ENCODE measurements at places on chromosomes 7 and 10.

GRCh38 chr10:10222304-10222841, 795.3 kb upstream of the CELF2 start:
- no peak for DNase-seq

- no peak for DNase-seq
Measured at GRCh38 chr7:24017519-24017918, 266.5 kb upstream of the NPY start.

DNA sequence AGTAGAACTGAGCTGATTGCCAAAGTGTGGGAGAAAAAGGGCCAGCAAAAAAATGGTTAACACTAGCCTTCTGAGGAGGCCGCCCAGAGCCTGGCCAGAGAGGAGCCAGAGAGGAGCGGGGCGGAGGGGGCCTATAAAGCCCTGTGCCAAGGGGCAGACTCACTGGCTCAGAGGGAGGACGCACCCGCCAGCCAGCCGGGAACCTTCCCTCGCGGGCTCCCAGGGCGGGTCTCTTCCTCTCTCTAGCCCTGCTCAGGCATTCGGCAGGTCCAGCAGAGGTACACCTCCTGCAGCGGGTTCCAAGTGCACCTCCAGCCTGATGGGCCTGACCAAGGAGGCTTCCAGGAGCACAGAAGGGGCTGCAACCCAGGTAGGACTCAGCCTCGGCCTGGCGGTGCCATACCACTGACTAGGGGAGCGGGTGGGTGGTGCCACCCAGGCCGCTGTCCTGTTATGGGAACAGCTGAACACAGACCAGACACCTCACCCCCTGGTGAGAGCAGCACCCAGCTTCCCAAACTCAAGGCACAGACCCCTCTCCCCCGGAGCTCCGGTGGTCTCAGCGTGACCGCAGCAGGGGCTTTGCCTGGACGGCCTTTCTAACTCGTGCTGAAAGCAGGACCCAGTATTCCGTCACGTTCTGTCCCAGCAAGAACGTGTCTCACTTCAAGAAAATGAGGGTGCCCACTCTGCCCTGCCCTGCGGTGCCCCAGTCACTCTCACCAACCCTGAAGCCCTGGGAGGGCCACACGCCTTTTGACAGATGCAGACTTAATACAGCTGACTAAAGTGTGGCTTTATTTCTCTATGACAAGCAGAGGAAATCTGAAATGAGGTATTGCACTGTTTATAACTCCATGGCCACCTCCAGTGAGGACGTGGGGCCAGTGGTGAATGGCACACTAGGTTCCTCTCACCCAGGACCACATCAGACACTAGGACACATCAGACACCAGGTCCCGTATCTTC, at the start of gene GPER1:
GPER1 (plus strand) TSS at position 162 of the 969 bp plus-strand sequence. CDS start 3,616 bp downstream, outside the sequence.
- DNase-seq, result no peak

- no peak for DNase-seq
Measured at GRCh38 chr7:87354749-87355148, 9.3 kb downstream of the CROT start.

GRCh38 chr7:19109000-19109946, 8.2 kb downstream of the TWIST1 start:
- no peak for DNase-seq

GRCh38 chr10:33027088-33027487, 69.1 kb upstream of the ITGB1 start:
- DNase-seq, result no peak

GRCh38 chr7:134155206-134155605, 28.1 kb downstream of the LRGUK start:
- no peak for DNase-seq

GRCh38 chr7:144508702-144509101, 105.2 kb upstream of the NOBOX start:
- DNase-seq, result no peak

GRCh38 chr10:33249659-33250345, 84.7 kb downstream of the NRP1 start:
- no peak for DNase-seq

DNA sequence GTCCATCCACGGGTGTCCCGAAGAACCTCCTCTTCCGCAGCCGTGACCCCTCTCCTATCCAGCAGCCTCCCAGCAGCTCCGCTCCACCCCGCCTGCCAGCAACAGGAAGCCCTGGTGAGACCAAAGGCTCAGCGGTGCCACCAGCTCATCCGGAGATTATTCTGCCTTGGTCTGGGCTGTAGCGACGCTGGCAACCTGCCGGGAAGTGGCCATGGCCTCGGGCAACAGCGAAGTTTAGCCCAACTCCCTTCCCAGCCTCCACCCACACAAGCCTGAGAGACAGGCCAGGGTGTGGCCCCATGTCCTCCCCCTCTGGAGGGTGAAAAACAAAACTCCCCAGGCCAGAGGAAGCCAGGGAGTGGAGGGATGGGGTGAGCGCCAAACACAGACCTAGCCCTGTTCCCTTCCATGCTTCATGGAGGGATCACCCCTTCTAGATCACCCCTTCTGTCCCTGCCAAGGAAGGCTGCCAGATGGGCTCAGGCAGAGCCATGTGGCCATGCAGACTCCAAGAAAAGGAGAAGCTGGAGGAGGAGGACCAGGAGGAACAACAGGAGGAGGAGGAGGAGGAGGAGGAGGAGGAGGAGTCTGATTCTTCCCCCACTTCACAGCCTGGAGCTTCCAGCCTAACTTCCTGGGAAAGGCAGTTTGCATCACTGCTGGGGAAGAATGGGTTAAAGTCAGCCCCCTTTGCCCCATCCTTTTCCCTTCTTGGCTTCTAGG, 918 bp downstream of the CALHM2 start:
- DNase-seq, result peak; percentile 13

GRCh38 chr10:43202224-43202656, 64.0 kb downstream of the CSGALNACT2 start:
- no peak for DNase-seq

GRCh38 chr10:58818900-58819299, 306.2 kb downstream of the BICC1 start:
- DNase-seq, result no peak

- no peak for DNase-seq
Measured at GRCh38 chr10:120650705-120651399, 193.8 kb downstream of the PLPP4 start.

GRCh38 chr10:110226926-110227641, 19.7 kb downstream of the MXI1 start:
- DNase-seq, result peak; percentile 70

DNA sequence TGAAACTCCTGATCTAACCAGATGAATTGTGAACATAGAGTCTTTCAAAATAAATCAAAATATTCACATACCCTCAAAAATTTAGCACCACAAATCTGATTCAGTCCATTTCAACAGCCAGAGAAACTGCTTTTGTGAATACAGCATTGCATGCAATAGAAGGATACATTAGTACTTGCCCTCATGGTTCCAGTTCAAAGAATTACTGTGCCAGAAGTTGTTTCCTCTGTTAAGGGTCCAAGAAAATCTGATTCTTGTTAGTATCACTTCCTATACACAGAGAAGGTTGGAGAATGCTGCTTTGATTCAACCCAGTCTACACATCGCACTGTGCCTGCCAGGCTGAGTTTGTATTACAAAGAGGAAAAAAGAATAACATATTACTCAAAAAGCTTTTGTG, 115.6 kb downstream of the TFEC start:
- no peak for DNase-seq

GRCh38 chr7:128166603-128167041, 74.5 kb upstream of the LEP start:
- no peak for DNase-seq

GRCh38 chr10:96714031-96714590, 6.2 kb downstream of the PIK3AP1 start:
- no peak for DNase-seq

- peak; percentile 5 for DNase-seq
Measured at GRCh38 chr10:97640868-97641811, 669 bp downstream of the PI4K2A start.

DNA sequence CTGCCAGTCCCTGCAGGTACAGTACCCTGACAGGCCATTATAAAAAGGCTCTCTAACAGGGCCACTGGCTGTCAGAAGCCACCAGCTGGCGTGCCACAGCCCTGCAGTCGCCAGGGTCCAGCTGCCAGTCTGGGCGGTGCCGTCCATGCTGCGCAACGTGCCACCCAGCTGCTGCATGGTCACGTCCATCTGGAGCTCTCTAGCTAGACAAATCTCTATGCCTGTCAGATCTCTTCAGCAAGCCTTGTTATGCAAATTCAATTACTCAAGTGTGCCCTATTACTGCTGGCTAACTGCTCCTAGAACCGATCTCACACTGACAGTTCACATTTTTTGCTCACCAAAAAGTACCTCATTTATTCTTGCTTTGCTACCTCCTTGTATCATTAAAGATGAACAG, 75.9 kb downstream of the HIBADH start:
- DNase-seq, result no peak

GRCh38 chr10:16381083-16381482, 55.7 kb upstream of the PTER start:
- DNase-seq, result no peak
